Non-pigmented ciliary epithelial cell (primary cell): ENCODE measurements at places on chromosomes 12 and 14.

GRCh38 chr12:106223485-106224354 lies 24.1 kb downstream of the CKAP4 start:
- DNase-seq = no peak

GRCh38 chr14:25237845-25238244 lies 187.9 kb upstream of the STXBP6 start:
- DNase-seq = no peak

DNA sequence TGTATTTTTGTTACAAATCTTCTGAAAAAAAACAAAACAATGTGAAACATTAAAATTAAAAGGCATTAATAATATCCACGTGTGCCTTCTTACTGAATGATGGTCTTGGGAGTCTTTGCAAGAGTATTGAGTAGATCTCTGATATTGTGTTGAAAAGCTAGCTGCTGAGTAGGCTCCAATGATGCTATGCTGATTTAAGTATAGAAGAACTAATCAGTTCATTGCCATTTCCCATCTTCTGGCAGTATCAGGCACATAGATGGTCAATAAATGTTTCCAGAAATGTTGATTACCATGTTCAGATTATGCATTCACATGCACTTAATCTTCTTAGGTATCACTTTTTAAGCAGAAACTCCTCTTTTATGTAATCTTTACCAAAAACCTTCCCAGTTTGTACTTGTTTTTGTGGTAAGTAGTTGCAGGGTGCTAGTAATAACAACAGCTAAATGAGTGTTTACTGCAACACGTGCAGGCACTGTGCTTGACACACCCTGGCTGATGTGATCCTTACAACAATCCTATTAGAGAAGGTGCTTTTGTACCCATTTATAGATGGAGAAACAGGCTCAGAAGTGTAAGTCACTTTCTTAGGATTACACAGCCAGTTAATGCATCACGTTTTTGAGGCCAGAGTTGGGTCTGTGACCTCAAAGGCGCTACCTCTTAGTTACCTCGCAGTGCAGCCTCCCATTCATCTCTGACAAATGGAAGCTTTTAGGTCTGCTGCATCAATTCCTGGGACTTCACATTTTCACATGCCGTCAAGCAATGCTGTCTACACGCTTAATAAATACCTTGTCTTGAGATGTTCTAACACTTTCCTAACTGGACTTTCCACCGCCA lies 46.9 kb downstream of the EID3 start:
- DNase-seq = no peak

- no peak for DNase-seq
Observed at GRCh38 chr14:61196792-61197191, 84.3 kb downstream of the TMEM30B start.

- no peak for DNase-seq
Observed at GRCh38 chr12:48003226-48004052, 837 bp downstream of the COL2A1 start.

DNA sequence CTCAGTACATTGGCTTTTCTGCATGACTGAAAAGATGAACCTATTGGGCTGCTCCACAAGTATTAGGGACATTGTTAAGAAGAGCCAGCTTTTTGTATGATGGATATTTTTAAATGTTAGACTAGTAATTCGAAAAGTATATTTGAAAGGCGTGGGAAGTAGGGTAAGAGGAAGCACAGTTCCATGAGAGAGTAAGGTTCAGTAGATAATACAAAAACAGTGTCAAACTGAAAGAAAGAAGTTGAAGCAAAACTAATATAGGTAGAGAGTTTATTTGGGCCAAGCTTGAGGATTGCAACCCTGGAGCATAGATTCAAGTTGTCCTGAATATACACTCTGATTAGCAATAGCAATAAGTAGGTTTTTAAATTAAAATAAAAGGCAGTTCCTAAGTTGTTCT lies 193.9 kb downstream of the RASSF9 start:
- no peak for DNase-seq

GRCh38 chr12:127928615-127929571 lies 338.1 kb upstream of the TMEM132C start:
- DNase-seq = peak; percentile 65

DNA sequence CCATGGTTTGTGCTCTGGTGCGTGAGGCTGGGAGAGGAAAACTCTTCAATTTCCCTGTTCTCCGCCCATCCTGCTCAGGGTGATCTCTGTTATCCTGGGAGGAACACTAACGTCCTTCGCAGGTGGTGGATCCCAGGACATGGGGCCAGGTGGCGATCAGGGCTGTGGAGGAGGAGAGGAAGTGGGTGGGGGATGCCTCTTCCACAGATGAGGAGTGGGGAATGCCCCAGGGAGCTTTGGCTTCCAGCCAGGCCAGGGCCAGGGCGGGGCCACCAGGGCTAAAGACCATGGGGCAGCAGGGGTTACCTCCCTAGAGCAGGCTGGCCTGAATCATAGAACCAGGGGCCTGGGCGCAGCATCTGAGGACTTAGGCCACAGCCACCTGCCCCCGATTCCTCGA lies 3.3 kb upstream of the KRT75 start:
- DNase-seq = no peak

DNA sequence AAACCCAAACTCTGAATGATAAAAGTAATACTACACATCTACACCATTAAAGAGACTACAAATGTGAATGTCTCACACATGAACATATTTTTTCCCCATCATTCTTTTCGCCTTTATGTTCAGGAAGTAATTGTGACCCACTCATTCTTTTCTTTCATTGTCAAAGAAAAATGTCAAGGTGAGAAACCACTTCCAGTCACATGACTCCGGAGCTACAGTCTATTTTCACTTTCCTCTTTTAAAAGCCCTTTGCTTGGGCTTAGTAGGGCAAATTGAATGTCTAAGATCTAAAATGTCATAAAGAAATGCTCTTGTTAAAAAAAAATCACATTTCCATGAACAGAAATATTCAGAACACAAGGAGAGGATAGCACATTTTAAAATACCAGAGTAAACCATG lies 461.3 kb downstream of the SOX5 start:
- DNase-seq = no peak

DNA sequence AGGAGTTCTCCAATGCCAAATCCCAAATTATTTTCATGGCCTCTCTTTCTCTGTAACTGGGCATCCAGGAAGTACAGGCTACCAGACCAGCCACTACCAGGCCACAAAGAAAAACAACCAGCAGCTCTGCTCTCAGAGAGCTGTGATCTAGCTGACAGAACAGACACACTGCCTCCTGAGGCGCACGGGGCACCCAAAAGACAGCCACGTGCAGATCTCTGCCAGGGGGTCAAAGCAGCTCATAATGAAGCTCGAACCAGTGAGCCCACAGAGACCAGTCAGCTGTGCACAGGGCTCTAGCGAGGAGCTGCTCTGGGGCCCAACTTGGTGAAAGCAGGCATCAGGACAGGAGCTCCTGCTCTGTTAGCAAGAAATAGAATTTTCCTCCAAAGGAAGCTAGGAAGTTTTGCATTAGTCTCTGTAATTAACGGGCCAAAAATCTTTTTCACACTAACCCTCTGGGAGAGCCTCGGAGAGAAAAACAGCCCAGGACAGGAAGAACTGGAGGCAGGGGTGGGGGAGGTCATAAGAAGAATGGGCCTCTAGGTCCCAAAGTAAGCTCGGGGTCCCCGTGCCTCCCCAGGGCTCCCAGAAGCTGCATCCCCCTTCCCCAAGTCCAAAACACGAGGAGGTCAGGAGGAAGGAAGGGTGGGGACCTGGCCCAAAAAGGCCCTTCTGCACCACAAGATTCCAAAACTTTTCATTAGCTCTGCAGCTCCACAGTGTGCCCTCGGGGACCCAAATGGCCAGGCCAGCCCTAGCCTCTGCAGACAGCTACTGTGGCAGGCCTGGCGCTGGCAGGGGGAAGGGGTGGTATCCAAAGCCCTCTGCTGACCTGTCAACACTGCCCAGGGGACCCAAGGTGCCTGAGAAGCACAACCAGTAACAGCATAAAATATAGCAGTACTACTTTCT lies 30.2 kb downstream of the ACTN1 start:
- no peak for DNase-seq

DNA sequence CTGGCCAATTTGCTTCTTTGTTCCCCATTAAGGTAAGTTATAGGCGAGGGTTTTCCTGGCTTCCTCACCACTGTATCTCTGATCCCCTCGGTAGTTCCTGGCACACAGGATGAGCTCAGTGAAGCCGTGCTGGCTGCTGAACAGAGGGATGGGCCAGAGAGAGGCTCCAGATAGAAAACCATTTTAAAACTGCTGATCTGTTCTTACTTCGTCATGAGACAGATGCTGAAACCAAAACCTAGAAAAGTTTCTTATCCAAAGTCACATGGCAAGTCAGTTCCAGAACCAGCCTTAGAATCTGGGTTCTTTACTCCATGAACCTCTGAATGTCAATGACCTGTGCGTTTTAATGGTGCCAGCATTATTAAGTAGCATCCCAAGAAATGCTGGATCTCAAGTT lies 76.3 kb upstream of the RIN3 start:
- DNase-seq = no peak

DNA sequence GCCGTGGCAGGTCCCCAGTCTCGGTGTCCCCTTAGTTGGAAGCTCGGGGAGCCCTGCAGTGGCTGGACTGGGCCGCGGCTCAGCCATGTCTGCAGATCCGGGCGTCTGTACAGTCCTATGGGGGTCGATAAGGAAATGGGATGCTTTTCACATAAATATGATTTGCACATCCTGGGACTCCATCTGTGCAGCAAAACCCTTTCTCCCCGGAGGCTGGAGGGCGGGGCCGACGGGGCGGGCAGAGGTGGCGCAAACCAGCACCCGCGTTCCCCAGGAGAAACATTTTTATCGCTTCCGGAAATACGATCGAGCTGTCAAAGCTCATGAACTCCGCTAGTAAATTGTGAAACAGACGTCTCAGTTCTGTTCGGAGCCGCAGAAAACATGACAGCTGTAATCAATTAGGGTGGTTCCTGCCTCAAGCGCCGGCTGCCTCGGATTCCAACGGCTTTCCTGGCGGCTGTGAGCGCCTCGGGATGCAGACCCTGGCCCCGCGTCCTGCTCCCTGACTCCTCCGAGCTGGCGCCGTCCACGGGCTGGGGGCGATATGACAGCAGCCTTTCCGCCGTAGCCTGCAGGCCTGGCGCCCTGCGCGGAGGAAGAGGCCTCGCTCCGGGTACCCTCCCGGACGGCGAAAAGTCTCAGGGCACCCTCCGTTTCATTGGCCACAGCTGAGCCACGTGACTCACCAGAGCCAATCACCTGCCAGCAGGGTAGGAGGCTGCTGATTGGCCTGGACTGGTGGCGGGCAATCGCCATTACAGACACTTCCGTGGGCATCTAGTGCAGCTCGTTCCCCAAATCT lies 23.0 kb downstream of the DIO3 start:
- peak; percentile 9 for DNase-seq

- DNase-seq = no peak
Observed at GRCh38 chr12:50923361-50924130, 28.8 kb upstream of the HIGD1C start.

DNA sequence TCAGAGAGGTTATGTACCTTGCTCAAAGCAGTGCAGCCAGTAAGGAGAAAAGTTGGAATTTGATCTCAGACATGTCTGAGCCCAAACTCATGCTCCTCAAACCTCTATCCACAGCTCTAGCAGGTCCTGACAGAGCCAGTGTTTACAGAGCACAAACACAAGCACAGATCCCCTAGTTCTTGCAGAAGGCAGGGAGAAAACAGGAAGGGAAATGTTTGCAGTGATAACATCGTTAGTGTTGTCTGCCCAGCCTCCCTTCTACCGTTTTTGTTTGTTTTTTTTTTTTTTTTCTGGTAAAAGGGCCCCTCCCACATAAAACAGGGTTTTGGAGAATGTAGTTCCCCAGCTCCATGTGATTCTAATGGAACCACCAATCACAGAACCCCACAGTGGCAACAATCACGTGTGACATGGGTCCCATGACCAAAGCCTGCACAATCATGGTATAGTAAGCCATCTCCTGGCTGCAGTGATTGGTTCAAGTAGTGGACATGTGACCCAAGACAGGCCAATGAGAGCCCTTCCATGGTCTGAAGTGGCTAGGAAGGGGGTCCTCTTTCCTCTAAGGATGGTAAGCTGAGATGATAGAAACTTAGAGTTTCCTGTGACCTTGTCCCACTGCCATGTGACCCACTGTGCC lies 513.4 kb downstream of the MED13L start:
- no peak for DNase-seq

DNA sequence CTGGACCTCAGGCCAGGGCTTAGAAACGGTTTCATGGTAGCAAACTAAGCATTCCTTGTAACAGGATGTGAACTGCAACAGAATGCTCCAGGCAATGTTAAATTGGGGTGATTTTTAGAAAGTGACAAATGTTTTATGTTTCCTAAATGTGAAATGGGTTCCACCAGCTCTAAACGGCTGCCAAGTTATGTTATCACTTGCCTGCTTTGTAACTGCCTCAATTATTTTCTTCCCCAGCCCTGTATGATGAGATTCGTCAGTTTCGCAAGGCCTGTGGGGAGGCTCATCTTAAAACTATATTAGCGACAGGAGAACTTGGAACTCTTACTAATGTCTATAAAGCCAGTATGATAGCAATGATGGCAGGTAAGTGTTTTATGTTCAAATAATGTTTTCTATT lies 70.9 kb downstream of the DERA start:
- no peak for DNase-seq

DNA sequence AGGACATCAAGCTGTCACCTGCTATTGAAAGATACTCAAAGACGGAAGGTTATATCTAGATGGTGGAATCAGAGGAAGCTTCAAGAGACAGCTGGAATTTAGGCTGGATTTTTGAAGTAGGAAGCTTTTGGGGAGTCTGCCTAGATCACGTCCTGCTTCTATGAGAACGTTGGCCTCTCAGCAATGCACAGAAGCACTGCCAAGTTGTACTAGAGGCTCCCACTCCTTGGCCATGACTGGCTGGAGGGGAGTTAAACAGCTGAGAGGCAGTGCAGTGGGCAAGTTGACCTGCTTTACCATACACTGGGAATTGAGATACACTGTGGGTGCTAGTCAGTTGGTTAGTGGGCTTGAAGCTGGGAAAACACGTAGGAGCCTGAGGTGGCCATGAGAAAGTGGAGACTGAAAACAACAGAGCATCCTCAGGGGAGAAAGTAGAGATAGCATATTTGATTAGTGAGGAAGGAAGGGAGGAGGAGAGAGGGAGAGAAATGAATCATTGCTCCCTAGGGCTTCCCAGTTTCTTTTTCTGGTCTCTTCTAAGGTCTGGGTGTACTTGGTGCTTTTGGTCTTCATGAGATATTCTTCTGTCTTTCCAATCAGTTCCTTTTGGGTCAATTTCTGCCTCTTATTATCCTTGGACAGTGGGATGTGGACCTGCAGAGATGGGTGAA lies 110.8 kb downstream of the EMP1 start:
- no peak for DNase-seq

- no peak for DNase-seq
Observed at GRCh38 chr14:81172353-81172752, 48.4 kb downstream of the GTF2A1 start.

GRCh38 chr12:45302621-45303369 lies 86.9 kb downstream of the ANO6 start:
- DNase-seq = no peak
